RPMI8226 (cell line): ENCODE measurements at places on chromosomes 1 and 21.

DNA sequence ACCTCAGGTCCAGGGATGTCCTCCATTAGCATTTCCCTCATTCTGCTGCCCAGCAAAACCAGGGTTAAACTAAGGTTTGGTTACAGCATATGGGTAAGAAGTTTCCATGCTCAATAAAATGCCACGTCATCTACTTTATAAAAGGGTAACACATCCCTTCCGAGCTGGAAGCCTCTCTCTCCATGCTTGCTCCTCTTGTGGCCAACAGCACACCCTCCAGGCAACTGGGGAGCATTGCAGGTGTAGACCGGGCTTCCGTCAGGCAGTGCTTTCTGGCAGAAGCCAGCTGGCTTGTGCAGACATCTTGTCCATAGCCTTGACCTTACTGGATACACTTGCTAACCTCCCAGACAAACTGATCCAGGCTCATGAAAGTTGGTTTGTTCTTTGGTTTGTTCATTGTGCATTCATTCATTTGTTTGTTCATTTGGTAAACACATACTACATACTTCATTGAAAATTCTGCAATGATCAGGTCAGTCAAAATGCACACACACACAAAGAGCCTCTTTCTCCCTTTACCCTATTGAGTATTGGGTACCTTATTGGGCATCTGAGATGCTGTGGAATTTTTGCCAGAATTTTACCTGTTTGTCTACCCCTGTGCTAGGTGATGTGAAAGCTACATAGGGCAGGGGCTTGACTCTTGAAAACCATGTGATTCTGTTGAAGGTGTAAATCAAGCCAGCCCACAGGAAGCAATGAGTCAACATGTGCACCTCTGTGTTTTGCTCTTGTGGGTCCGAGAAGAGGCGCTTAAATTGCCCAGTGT lies 422.8 kb downstream of the CAMTA1 start:
- peak; percentile 75 for DNase-seq

DNA sequence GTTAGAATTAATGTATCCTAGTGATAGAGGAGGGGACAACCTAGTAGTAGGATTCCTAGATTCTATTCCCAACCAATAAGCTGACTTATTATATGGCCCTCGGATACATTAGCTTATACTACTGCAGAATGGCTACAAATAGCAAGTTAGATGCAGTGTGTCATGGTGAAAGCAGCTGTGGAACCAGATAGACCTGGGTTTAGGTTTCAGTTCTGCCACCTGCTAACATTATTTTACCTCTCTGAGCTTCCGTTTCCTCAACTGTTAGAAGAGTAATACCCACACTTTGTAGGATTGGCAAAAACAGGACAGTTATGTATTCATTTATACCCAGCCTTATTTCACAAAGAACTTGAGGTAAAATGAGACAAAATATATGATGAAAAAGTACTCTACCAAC lies 21.6 kb upstream of the MAGOH start:
- no peak for DNase-seq

GRCh38 chr1:67001682-67002425 lies 52.1 kb downstream of the SLC35D1 start:
- peak; percentile 10 for DNase-seq

- no peak for DNase-seq
These were observed 12.9 kb downstream of the FAM177B start for GRCh38 chr1:222749927-222750326.

GRCh38 chr1:163093579-163093978 lies 24.4 kb downstream of the RGS4 start:
- peak; percentile 9 for DNase-seq

GRCh38 chr1:82867781-82868180 lies 1067.0 kb downstream of the ADGRL2 start:
- no peak for DNase-seq

DNA sequence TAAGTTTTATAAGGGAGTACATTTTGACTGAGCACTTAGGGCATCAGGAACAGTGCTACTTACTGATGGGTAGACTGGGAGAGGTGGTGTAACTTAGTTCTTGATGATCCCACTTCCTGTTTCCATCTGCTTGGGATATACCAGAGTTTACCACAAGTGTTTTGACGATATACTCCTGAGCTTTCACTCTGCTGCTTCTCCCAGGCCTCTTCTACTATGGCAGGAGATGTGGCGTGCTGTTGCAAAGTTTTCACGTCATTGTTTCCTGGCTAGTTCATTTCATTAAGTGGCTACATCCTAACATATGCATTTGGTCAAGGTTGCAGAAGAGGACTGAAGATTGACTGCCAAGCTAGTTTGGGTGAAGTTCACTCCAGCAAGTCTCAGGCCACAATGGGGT lies 41.3 kb upstream of the LAMC2 start:
- DNase-seq, result no peak

- peak; percentile 88 for DNase-seq
These were observed at the start of gene LRP8 for GRCh38 chr1:53328009-53328461. LRP8 (minus strand) TSS chr1:53328070; CDS start chr1:53327912, 158 bp downstream.

DNA sequence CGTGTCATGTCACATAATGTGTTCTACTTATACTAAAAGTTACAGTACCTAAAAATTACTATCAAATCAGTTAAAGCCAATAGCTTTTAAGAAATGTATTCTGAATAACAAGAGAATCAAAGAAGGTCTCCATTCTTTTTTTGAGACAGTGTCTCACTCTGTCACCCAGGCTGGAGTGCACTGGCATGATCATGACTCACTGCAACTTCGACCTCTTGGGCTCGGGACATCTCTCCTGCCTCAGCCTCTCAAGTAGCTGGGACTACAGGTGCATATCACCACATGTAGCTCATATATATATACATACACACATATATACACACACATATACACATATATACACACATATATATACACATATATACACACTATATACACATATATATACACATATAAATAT lies 20.1 kb downstream of the COP1 start:
- DNase-seq, result no peak

GRCh38 chr1:48923116-48923515 lies 146.4 kb upstream of the BEND5 start:
- no peak for DNase-seq

DNA sequence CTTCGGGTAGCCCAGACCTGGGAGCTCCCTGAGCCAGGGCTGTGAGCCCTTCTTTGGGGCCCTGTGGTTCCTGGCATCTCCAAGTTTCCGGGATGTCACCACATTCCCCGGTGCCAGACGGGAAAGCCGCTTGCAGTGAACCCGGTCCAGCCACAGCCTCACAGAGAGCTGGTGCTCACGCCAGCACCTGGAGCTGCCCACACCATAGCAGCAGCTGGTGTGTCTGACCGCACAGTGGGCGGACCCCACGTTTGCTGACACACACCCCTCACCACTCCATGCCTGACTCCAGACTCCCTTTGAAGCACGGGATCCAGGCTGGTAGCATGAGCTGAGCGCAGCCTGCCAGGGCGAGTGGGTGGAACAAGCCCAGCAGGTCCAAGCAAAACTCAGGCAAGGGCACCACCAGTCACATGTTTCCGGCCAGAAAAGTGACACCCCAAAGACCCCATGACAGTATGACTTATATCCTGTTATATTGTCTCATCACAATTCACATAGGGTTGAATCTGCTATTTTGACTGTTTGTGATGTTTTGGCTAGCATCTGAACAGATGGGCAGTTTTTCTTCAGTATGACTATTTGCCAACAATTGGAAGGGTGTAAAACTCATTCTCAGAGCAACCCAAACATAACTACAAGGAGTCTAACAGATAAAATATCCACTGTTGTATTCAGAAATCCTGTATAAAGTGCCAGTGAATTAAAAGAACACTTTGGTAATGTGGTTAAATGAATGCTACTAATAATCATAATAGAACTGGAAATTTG lies 285.4 kb downstream of the SMYD3 start:
- no peak for DNase-seq

DNA sequence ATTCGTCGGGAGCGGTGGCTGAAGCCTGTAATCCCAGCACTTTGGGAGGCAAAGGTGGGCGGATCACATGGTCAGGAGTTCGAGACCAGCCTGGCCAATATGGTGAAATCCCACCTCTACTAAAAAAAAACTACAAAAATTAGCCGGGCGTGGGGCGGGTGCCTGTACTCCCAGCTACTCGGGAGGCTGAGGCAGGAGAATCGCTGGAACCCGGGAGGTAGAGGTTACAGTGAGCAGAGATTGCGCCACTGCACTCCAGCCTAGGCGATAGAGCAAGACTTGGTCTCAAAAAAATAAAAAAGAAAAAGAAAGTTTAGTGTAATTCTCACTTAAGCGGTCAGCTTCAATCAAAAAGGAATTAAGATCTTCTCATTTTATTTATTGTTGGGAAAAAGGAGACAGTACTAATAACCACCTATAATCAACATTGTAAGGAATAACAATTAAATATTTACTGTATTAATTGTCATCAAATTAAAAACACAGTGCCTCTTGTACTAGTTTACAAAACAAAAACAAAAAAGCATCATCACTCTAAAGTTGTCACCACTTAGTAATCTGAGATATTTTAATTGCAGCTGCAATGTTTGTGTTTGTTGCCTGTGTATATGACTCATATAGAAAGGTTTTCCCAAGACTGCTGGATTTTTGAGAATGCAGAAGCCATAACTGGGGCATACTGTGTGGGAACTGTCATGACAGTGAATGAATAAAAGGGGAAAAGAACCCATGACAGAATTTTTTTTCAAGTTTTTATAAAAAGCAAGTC lies 3.7 kb downstream of the FBXO42 start:
- DNase-seq, result no peak

DNA sequence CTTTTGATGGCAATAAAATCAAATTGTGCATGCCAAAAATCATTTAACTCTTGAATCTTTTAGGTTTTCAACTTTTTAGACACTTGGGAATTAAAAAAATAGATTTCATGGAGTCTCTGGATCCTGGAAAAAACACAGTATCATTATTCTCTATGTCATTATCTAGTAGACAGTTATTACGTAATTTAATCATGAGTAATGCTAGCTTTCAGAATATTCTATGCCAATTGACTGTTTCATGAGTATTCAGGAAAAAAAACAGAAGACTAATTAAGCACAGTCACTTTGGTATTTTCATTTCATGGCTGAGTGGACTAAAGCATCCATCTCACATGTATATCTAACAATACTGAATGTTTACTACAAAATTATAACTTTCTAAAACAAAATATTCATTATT lies 44.0 kb downstream of the ODF2L start:
- no peak for DNase-seq

GRCh38 chr21:41712201-41712600 lies 54.7 kb downstream of the RIPK4 start:
- no peak for DNase-seq
